ENCODE measurements at places on chromosomes 13 and 19.

DNA sequence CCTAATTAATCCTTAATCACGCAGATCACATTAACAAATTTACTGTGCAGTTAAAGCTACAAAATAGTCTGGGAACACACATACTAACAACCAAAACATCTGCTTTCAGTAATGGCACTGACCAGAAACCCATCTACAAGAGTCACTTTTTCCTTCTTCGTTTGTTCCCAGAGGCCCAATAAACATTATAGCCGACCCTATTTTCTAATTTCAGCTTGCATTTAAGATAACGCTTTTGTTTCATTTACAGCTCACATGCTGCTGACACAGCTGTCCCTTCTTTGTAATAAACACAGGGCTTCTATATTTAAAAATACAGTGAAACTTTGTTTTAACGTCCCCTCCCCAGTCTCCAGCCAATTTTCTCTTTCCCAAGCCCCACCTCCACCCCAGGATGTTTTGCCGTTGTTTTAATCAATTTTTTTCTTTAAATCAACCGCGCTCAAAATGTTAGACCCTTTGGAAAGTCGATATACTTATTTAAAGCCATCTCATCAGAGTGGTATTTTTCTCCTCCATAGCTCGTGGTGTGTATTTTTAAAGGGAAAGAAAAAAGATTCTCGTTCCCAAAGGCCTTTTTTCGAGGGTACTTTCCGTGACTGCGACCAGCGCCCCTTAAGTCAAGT lies 1.7 kb upstream of the WBP4 start:
- no peak for DNase-seq

GRCh38 chr19:2426611-2427428 lies 566 bp downstream of the TIMM13 start:
- DNase-seq: no peak

- no peak for DNase-seq
Observed at GRCh38 chr13:36074659-36075058, 56.5 kb downstream of the DCLK1 start.

DNA sequence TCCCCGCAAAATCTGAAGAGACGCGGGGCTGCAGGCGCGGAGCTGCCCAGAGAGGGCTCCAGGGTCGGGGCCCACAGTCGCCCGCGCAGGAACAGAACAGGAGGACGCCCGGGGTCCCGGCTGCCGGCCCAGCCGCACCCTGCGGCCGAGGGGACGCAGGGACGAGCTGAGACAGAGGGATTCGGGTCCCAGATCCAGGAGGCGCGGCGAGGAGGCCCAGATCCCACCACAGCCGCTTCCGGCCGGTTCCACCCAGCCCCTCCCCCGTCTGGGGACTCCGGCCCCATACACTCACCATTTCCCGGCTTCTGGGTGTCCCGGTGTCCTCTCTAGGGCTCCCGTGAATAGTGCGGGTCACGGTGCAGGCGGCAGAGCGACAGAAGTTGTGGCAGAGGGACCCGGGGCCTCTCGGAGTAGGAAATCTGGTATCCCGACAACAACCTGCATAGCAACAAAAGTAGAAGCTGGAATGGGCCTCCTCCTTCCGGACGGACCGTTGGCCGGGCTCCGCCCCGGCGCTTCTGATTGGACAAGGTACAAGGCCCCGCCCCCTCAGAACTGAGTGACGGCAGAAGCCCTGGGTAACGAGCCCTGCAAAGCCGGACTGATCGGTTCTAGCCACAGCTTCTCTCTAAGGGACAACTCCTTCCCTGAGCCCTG lies at the start of gene ZNF20:
ZNF20 (minus strand) TSS at position 466 of the 660 bp plus-strand sequence; CDS start at position 298, 168 bp downstream.
- DNase-seq: peak; percentile 94

DNA sequence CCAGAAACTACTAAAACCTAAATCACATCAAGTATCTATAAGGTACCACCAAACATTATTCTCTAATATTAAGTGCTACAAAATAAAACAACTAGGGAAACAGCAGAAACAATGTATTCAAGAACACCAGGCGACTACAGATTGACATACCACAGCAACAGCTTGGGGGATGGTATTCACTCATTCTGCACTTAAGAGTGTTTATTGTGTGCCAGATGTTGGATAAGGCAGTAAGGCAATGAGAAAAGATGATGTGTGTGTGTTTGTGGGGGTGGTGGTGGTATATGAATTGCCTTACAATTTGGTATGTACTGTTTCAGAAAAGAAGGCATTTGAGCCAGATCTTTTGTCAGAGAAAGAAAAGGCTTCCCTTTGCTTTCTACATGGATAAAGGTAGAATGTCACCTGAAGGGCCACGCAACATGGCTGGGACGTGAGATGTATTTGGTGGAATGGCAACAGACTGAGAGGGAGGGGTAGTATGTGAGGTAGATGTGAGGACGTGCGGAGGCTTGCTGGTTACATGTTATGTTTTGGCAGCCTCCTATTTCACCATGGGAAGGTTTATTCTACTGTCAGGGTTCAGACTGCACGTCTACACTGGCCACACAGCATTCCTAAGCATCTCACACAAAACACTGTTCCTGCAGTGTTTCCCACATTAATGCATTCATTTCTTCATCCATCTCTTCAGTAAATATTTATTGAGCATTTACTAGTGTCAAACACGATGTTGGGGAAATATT lies 300.7 kb downstream of the KLF12 start:
- DNase-seq: no peak
